ENCODE measurements at places on chromosomes 7 and 10.

DNA sequence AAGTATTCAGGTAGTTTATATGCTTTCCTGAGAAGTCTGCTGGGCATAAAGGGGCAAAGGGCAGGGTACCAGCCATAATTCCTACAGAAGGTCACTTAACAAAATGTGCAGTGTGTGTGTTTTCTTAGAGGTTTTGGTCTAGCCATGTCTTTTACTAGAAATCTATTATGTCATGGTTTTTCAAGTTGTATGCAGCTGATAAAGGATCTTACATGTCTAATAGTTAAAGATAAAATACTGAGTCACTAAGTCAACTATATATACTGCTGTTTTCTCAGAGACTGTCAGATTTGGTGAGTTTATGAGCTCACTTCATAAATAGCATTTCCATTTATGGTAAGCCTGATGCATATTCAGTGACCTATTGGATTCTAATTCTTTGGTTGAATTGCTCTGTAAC lies 7.7 kb downstream of the CASP2 start:
- H3K36me3 ChIP-seq: no peaks in the 10 kb centered on the region
- H3K27me3 ChIP-seq: no peaks in the 10 kb centered on the region
- no peak overlapping the region for H3K27ac ChIP-seq
- no peaks in the 10 kb centered on the region for H3K4me1 ChIP-seq
- no peak overlapping the region for H3K4me3 ChIP-seq

DNA sequence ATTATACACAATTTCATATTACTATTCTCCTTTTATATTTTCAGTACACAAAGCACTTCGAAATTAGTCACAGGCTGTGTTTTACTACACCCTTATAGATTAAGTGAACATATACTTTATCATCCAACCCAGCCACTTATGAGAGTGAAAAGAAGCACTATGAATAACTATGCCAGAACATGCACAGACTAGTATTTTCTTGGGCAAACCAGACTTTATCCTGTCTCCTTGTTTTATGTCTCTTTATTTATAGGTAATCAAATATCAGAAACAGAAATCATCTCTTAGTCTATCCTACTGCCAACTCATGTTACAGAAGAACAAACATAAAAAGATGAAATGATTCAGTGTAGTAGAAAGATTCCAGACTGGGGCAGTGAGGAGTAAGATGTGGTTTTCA lies 171.8 kb downstream of the GRM3 start:
- H3K36me3 ChIP-seq: no peaks in the 10 kb centered on the region
- no peaks in the 10 kb centered on the region for H3K4me1 ChIP-seq
- no peak overlapping the region for H3K4me3 ChIP-seq
- DNase-seq: no peak

GRCh38 chr7:8822595-8822994 lies 389.2 kb downstream of the NXPH1 start:
- no peak for DNase-seq
- H3K36me3 ChIP-seq: no peaks in the 10 kb centered on the region
- no peak overlapping the region for H3K4me3 ChIP-seq
- H3K4me1 ChIP-seq: no peaks in the 10 kb centered on the region
- no peaks in the 10 kb centered on the region for H3K27me3 ChIP-seq

- H3K27me3 ChIP-seq: no peaks in the 10 kb centered on the region
- peak overlapping the region; percentile 7 for H3K4me3 ChIP-seq
- peaks cover 3% of the 10 kb centered on the region for H3K4me1 ChIP-seq
- no peak for DNase-seq
- H3K36me3 ChIP-seq: no peaks in the 10 kb centered on the region
- no peak overlapping the region for H3K27ac ChIP-seq
These were observed 19.7 kb upstream of the VPS37D start for GRCh38 chr7:73647725-73648592.

GRCh38 chr7:43879477-43879876 lies 10.2 kb upstream of the MRPS24 start:
- no peak overlapping the region for H3K27ac ChIP-seq
- H3K27me3 ChIP-seq: no peaks in the 10 kb centered on the region
- H3K36me3 ChIP-seq: no peaks in the 10 kb centered on the region
- no peak overlapping the region for H3K4me3 ChIP-seq
- peaks cover 4% of the 10 kb centered on the region for H3K4me1 ChIP-seq

Data from ovary (tissue), 10 donors.